ENCODE measurements at places on chromosomes 7 and 10. TPM values are rescaled to one million over a fixed set of nuclear protein-coding genes. Genes with fewer than 3 reads are reported as not detected.

The TMEM270 gene
- not detected for total RNA-seq

The SOSTDC1 gene
- not detected for total RNA-seq

The PAX4 gene
- total RNA-seq: not detected

The ATOH7 gene
- not detected for total RNA-seq

The FAM131B gene
- 2.6 TPM for total RNA-seq

The IFIT3 gene
- 54.2 TPM for total RNA-seq

The CABCOCO1 gene
- not detected for total RNA-seq

Data from activated CD8-positive, alpha-beta memory T cell treated with anti-CD3 and anti-CD28 coated beads, Interleukin-2, amount 10 ng/mL, durations not matched to agents 7 days and 5 days (primary cell).